ENCODE measurements at places on chromosomes 2 and 18. TPM values are rescaled to one million over a fixed set of nuclear protein-coding genes. Genes with fewer than 3 reads are reported as not detected.

- H3K4me3 ChIP-seq = no peak overlapping the region
- no peaks in the 10 kb centered on the region for H3K4me1 ChIP-seq
- no peaks in the 10 kb centered on the region for H3K27me3 ChIP-seq
- DNase-seq = no peak
- no peak overlapping the region for H3K27ac ChIP-seq
These were observed 137.8 kb upstream of the RND3 start for GRCh38 chr2:150625303-150625702.

DNA sequence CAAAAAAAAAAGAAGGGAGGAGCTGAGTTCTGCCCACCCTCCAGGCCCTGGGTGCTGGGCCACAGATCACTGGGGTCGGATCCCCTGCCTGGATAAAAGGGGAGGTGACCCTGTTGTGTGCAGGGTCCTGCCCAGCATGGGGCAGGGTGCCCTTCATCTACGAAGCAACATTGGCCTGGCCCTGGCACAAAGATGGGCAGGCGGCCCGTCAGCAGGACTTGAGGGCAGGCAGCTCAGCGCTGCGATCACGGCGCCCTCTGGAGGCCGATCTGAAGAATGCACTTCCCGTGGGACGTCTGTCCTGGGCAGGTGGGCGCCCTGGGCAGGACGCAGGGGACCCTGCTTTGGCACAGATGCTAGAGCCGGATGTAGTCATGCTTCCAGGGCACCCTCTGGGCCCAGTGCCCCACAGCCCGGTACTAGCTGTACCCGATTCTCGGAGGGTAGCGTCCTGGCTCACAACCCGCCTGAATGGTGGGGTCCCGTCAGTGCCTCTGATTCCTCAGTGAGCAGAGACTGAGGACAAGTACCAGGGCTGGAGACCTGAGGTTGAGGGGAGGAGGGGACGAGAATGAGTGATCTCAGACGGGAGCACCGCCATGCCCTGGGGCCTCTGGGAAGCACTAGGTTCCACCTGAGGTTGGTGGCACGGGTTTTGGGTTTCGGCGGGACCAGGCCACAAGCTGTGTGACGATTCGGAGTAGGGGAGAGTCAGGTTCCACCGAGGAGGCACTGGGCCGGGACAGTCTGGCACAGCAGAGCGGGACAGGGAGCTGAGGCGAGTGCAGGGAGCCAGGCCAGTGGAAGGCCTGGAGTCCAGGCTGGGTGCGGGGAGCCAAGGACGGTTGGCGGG is 18.0 kb downstream of the ARID5A start:
- no peaks in the 10 kb centered on the region for H3K27me3 ChIP-seq
- H3K4me3 ChIP-seq = no peak overlapping the region
- peaks cover 7% of the 10 kb centered on the region for H3K36me3 ChIP-seq
- no peak overlapping the region for H3K27ac ChIP-seq
- peaks cover 9% of the 10 kb centered on the region for H3K4me1 ChIP-seq

- H3K4me3 ChIP-seq = no peak overlapping the region
- H3K4me1 ChIP-seq = no peaks in the 10 kb centered on the region
- H3K27me3 ChIP-seq = no peaks in the 10 kb centered on the region
- no peak for DNase-seq
- no peak overlapping the region for H3K27ac ChIP-seq
- H3K36me3 ChIP-seq = no peaks in the 10 kb centered on the region
These were observed 476.1 kb downstream of the DLGAP1 start for GRCh38 chr18:3979024-3979423.

- H3K27ac ChIP-seq = no peak overlapping the region
- no peak overlapping the region for H3K4me3 ChIP-seq
- H3K36me3 ChIP-seq = no peaks in the 10 kb centered on the region
- DNase-seq = no peak
These were observed 297.4 kb upstream of the ACVR2A start for GRCh38 chr2:147547440-147547839.

- peaks cover 13% of the 10 kb centered on the region for H3K36me3 ChIP-seq
- peak overlapping the region; percentile 50 for H3K27ac ChIP-seq
- H3K4me3 ChIP-seq = no peak overlapping the region
These were observed 212.1 kb downstream of the DYSF start for GRCh38 chr2:71665168-71666093.

GRCh38 chr2:210288408-210288807 is 26.6 kb downstream of the MYL1 start:
- no peaks in the 10 kb centered on the region for H3K27me3 ChIP-seq
- H3K36me3 ChIP-seq = no peaks in the 10 kb centered on the region
- no peak overlapping the region for H3K4me3 ChIP-seq
- no peaks in the 10 kb centered on the region for H3K4me1 ChIP-seq
- DNase-seq = no peak

GRCh38 chr2:120694034-120694433 is 41.6 kb upstream of the GLI2 start:
- H3K27ac ChIP-seq = no peak overlapping the region
- DNase-seq = no peak
- no peak overlapping the region for H3K4me3 ChIP-seq
- H3K36me3 ChIP-seq = no peaks in the 10 kb centered on the region
- no peaks in the 10 kb centered on the region for H3K4me1 ChIP-seq

DNA sequence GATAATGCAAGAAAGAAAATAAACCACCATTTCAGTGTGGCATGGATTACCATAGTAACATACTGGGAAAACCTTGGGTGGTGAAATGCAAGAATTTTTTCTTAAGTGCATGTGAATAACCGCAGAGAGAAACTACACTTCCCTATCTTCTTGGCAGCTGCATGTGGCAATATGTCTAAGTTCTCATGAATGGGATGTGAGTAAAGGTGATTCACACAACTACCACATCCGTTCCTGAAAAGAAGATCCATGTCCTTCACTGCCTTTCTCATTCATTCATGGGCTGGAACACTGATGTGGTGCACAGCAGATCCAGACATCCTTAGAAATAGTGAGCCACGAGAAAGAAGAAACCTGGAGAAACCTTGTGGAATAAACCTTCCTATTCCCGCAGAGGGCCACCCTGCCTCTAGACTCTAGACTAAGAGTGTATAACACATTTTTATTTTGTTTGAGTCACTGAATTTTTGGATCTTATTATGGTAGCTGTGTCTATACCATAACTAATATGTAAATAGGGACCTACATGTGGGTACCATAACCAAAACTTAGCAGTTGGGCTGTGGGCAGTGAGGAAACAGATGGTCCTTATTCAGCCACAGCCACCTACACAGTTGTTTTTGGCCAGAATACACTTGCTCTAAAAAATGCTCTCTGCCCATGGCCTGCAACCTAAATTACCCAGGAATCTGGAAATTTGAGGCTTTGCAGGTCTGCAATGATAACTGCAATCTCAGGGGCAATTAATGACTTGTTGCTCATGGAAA is 573.3 kb downstream of the LRP1B start:
- H3K27me3 ChIP-seq = no peaks in the 10 kb centered on the region
- no peak overlapping the region for H3K4me3 ChIP-seq
- H3K4me1 ChIP-seq = no peaks in the 10 kb centered on the region
- no peak for DNase-seq
- no peaks in the 10 kb centered on the region for H3K36me3 ChIP-seq
- H3K27ac ChIP-seq = no peak overlapping the region

GRCh38 chr18:9070212-9070611 is 32.3 kb upstream of the NDUFV2 start:
- H3K4me3 ChIP-seq = no peak overlapping the region
- no peaks in the 10 kb centered on the region for H3K27me3 ChIP-seq

GRCh38 chr2:44430342-44430741 is 68.6 kb downstream of the CAMKMT start:
- peaks cover 9% of the 10 kb centered on the region for H3K4me1 ChIP-seq
- no peaks in the 10 kb centered on the region for H3K36me3 ChIP-seq
- no peak for DNase-seq
- no peaks in the 10 kb centered on the region for H3K27me3 ChIP-seq
- no peak overlapping the region for H3K4me3 ChIP-seq

DNA sequence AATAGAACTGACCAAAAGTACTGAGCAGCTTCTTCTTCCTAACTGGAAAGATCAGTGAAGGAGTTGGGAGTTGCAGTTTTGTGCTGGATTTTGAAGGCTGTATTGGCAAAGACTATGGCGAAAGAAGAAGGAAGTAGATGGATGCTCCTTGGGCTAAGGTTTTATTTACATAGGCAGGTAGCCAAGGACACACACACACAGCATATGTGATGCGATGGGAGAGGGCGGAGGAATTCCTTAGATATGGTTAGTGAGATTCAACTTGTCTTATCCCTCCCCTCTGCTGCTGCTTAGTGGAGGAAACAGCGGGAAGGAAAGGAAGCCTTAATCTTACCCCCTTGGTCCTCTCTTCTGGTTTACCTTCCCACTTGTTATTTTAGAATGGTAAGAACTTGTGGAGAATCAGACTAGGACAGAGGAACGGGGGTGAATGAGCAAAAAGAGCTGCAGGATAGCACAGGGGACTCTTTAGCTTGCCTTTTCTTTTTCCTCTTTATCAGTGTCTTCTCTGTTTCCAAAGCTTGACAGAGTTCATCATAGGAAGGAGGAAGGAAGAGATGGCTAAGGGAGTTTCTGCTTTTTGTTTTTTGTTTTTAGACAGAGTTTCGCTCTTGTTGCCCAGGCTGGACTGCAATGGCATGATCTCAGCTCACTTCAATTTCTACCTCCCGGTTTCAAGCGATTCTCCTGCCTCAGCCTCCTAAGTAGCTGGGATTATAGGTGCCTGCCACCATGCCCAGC is 87.9 kb downstream of the OSBPL6 start:
- no peak for DNase-seq
- H3K27ac ChIP-seq = no peak overlapping the region
- H3K27me3 ChIP-seq = no peaks in the 10 kb centered on the region
- no peak overlapping the region for H3K4me3 ChIP-seq
- no peaks in the 10 kb centered on the region for H3K36me3 ChIP-seq
- no peaks in the 10 kb centered on the region for H3K4me1 ChIP-seq

DNA sequence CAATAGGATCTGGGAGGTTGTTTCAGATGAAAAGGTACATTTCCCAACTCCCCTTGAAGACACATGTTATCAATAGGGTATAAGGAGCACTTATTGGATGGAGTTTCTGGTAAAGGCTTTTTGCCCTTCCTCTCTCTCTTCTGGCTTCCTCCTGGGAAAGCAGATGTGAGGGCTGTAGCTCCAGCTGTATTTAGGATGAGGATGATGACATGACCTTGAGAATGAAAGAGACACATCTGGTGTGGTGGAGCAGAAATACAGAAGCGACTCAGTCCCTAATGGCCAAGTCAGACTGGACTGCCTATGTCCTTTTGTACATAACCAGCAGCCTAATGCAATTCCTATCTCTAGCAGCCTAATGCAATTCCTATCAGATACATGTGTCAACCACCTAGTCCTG is 100.9 kb upstream of the NXPH2 start:
- H3K27me3 ChIP-seq = no peaks in the 10 kb centered on the region
- H3K4me1 ChIP-seq = no peaks in the 10 kb centered on the region
- no peak overlapping the region for H3K4me3 ChIP-seq
- no peaks in the 10 kb centered on the region for H3K36me3 ChIP-seq
- DNase-seq = no peak
- H3K27ac ChIP-seq = no peak overlapping the region

DNA sequence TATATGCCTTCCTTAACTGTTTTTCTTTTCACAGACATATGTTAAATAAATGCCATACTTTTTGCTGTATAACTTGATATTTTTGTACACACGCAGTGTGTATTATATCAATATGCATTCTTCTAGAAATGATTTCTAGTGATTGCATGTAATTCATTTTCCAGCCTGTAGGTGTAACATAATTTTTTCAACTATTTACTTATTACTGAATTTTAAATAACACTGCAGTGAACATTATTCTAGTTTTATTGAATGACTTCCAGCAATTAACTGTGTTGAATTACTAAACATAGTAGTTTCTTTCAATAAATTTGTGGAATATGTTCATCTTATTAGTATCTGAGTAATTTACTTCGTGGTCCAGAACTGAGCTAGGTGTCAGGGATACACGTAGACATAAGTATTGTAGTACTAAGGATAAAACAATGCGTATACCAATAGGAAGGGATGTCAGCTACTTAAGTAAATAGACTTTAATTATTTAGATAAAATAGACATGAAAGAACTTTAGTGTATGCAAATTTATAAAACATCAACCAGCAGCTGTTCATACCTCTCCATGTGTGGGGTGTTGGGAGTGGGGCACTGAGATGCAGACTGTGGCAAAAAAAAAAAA is 28.0 kb downstream of the TANC1 start:
- H3K4me1 ChIP-seq = peaks cover 68% of the 10 kb centered on the region
- DNase-seq = no peak
- H3K27me3 ChIP-seq = no peaks in the 10 kb centered on the region
- no peak overlapping the region for H3K27ac ChIP-seq
- H3K4me3 ChIP-seq = no peak overlapping the region
- no peaks in the 10 kb centered on the region for H3K36me3 ChIP-seq

DNA sequence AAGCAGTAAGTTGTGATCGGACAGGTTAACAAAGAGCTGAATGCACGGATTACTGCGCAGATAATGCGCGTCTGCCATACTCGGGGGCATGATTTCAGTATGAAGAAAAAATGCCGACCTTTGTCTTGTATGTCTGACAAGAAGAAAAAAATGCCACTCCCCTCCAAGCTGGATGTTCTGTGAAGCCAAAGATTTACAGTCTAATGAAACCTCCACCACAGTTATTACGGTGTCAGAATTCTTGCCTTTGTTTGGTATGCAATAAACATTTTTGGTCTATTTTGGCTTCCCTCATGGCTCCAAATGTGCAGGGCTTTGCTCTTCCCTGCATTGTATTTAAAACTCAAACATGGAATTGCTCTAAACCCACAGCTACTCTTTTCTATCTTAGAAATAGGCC is 72.2 kb upstream of the THUMPD2 start:
- no peak overlapping the region for H3K27ac ChIP-seq
- H3K36me3 ChIP-seq = no peaks in the 10 kb centered on the region
- DNase-seq = no peak
- no peaks in the 10 kb centered on the region for H3K4me1 ChIP-seq
- no peak overlapping the region for H3K4me3 ChIP-seq
- H3K27me3 ChIP-seq = no peaks in the 10 kb centered on the region

GRCh38 chr2:159982270-159982669 is 80.1 kb downstream of the PLA2R1 start:
- no peak overlapping the region for H3K4me3 ChIP-seq
- H3K27ac ChIP-seq = no peak overlapping the region
- no peaks in the 10 kb centered on the region for H3K36me3 ChIP-seq
- peaks cover 13% of the 10 kb centered on the region for H3K4me1 ChIP-seq
- DNase-seq = no peak
- H3K27me3 ChIP-seq = no peaks in the 10 kb centered on the region

ERICH2 gene
- polyA plus RNA-seq = 0.45 TPM

PIKFYVE gene
- 2.6 TPM for polyA plus RNA-seq

KCNS3 gene
- polyA plus RNA-seq = 2.0 TPM

SLC38A11 gene
- 0.43 TPM for polyA plus RNA-seq

AKAIN1 gene
- not detected for polyA plus RNA-seq

Data from heart right ventricle (tissue), 16 donors.